Thoracic aorta (tissue), 2 donors: ENCODE measurements at places on chromosomes 2 and 18.

DNA sequence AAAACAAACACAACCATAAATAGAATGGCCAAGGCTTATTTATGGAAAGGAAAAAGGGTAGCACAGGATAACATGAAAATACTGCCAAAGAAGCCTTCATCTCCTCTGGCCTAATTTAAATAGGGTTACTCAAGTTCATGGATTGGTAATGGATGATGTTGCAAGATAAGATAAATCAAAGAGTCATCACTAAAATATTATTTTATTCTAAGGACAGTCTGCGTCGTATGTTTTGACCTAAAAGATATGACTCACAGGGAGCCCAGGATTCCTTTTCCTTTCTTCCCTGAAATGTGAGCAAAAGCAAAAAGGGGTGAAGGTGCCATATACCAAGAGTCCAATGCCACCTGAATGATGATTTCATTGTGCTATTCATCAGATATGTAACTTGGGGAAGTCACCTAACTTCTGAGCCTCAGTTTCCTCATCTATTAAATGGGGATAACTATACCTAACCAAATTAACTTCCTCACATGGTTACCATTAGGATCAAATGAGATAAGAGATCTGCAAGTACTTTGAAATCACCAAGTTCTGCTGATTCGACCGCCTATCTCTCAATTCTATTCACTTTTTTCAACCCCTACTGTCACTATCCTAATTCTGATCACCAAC is 137.7 kb downstream of the THADA start:
- no peak overlapping the region for H3K4me3 ChIP-seq
- H3K27ac ChIP-seq: peak overlapping the region; percentile 2
- DNase-seq: no peak
- peaks cover 93% of the 10 kb centered on the region for H3K4me1 ChIP-seq

DNA sequence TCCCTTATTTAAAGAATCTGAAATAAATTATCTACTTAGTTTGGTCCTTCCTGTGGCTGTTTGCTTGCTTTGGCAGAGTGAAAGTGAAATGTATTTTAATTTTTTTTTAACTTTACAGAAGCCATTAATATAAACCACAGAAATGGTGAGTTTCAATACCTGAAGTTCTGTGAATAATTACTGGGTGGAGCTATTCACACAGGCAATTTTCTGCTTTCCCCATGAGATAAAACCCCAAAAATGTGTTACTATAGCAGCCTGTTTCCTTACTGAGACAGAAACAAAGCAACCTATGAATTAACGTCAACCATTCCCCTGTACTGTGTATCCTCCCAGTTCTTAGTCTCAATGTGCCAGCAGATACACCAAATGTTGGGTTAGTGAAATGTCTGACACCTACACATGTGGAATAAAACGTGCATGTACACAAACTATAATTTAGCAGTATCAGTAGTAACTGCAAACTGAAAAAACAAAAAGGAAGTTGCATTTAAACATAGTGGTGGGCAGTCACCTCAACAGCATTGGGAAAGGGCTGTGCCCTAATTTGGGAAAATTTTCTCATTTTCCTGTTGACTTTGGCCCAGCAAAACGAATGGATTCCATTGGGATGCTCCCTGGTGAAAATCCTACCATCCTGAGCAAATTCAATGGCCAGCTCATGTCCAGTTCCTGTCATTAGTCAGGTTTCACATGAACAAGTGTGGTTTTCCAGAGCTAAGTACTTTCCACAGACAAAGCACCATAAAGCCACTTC is 73.1 kb upstream of the RMDN2 start:
- H3K36me3 ChIP-seq: no peaks in the 10 kb centered on the region
- DNase-seq: no peak
- no peak overlapping the region for H3K27ac ChIP-seq

- H3K27ac ChIP-seq: no peak overlapping the region
- no peak overlapping the region for H3K4me3 ChIP-seq
- H3K27me3 ChIP-seq: no peaks in the 10 kb centered on the region
- H3K36me3 ChIP-seq: no peaks in the 10 kb centered on the region
- DNase-seq: no peak
Measured at GRCh38 chr2:60247471-60247870, 306.0 kb downstream of the BCL11A start.

DNA sequence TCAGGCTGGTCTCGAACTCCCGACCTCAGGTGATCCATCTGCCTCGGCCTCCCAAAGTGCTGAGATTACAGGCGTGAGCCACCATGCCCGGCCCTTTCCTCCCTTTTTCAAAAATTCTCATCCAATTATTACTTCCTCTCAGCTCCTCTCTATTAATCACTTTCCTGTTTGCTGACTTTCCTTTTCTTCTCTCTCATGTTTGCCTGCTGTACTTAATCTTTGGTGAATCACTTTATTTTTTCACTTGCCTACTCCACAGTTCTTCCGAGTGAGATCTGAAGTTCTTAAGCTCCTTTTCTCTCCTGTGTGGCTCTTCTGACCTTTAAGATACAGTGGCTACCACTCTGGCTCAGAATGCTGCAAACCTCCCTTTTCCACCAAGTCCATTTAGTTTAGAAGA is 126.3 kb upstream of the SERTAD2 start:
- no peaks in the 10 kb centered on the region for H3K4me1 ChIP-seq
- no peak overlapping the region for H3K27ac ChIP-seq
- no peaks in the 10 kb centered on the region for H3K27me3 ChIP-seq
- H3K36me3 ChIP-seq: no peaks in the 10 kb centered on the region
- no peak overlapping the region for H3K4me3 ChIP-seq

- no peak for DNase-seq
- no peaks in the 10 kb centered on the region for H3K4me1 ChIP-seq
- H3K4me3 ChIP-seq: no peak overlapping the region
- H3K27me3 ChIP-seq: no peaks in the 10 kb centered on the region
- H3K27ac ChIP-seq: no peak overlapping the region
Measured at GRCh38 chr2:40072442-40073232, 293.6 kb upstream of the THUMPD2 start.

DNA sequence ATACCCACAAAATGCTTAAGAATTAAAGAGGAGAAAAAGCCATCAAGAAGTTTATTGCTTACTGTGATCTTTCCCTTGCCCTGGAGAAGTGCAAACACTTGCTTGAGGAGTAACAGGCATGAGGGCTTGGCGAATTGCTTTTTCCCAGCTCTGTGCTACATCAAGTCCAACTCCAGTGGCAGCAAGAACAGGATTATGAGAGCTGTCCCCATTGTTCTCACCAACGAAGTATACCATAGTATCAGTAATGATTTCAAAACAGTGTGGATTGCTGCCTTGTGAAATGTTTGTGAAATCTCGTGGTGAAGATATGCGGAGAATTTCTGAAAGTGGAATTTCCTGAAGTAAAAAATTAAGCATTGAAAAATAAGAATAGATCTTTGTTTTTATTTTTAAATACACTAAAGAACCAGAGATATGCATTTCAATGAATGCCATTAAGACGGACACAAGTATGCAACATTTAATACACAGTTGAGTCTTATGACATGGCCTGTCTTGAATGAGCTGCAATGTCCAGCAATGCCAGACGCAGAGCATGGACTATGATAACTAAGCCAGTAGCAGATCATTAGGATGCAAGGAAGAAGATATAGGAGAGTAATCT is 43.0 kb downstream of the NDUFAF7 start:
- H3K27ac ChIP-seq: no peak overlapping the region
- no peak for DNase-seq
- H3K36me3 ChIP-seq: peaks cover 47% of the 10 kb centered on the region
- no peaks in the 10 kb centered on the region for H3K27me3 ChIP-seq
- no peaks in the 10 kb centered on the region for H3K4me1 ChIP-seq
- no peak overlapping the region for H3K4me3 ChIP-seq

GRCh38 chr18:54052259-54052658 is 172.2 kb downstream of the MBD2 start:
- H3K36me3 ChIP-seq: no peaks in the 10 kb centered on the region
- no peak overlapping the region for H3K27ac ChIP-seq
- no peaks in the 10 kb centered on the region for H3K27me3 ChIP-seq
- no peak overlapping the region for H3K4me3 ChIP-seq

DNA sequence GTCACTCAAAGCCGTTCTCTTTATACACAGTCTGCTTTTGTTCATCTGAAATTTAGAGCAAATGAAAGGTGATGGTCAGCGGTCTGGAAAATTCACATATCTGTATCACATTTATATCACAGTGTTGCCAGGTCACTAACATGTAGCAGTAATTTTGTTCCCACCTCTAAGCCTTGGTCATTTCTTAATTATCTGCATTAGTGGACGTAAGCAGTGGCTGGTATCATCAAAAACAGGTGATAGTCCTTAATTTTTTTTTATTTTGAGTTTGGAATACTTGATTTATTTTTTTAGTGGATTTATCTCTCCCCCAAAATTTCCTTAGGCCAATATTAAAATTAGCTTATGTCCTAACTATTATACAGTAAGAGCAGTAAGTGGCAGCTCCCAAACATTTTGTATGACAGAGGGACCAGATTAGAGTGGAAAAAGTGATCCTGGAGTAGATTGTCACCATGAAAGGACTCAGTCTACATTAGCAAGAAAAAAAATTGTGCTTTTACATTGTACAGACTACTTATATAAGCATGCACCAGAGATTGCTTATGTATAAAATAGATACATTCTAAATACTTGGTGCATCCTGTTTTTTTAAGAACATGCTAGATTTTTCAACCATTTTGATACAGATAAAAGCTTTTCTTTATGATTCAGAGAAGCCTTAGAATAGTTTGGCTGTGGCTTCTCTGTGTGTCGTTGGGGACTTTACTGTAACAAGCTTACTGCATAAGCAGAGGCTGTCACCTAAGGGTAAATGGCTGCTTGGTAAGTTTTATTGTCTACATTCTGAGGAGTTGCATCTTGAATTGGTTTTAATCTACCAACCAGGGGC is 65.0 kb downstream of the MAPRE2 start:
- H3K36me3 ChIP-seq: no peaks in the 10 kb centered on the region
- no peak overlapping the region for H3K27ac ChIP-seq
- H3K27me3 ChIP-seq: no peaks in the 10 kb centered on the region
- no peak overlapping the region for H3K4me3 ChIP-seq
- DNase-seq: no peak
- peaks cover 28% of the 10 kb centered on the region for H3K4me1 ChIP-seq

DNA sequence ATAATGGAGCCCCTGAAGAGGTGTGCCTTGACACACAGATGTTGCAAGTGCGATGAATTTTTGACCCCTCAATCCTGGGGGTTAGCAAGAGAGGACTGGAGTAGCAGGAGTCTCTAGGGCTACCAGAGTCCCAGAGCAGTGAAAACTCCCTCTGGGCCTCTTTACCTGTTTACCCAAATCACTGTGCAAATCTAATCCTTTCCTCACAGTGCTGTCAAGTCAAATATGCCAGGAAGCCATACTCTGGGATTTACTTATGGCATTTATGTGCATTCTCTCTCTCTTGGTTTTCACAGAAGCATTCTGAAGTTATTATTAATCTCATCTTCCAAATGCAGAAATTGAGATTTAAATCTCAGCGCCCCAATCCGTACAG is 62.0 kb downstream of the MOGAT1 start:
- peaks cover 23% of the 10 kb centered on the region for H3K4me1 ChIP-seq
- no peaks in the 10 kb centered on the region for H3K27me3 ChIP-seq
- no peak overlapping the region for H3K4me3 ChIP-seq
- DNase-seq: no peak
- H3K36me3 ChIP-seq: no peaks in the 10 kb centered on the region

DNA sequence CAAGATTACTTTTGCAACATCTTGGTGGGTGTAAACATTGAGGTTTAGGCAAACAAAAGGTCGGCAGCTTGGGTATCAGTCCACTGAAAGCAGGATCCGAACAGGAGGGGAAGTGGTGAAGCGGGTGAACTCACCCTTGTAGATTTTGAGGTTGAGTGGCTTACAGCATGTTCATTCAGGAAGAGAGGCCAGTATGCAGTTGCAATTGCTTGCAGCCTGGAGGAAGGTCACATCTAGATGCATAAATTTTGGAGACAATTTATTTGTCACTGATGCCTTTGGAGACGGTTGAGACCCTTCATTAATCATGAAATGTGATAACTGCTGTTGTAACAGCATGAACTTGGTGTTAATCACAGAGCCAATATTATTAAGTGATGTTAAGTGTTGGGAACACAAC is 131.1 kb downstream of the LTBP1 start:
- no peaks in the 10 kb centered on the region for H3K36me3 ChIP-seq
- H3K4me3 ChIP-seq: no peak overlapping the region
- DNase-seq: no peak
- H3K4me1 ChIP-seq: peaks cover 5% of the 10 kb centered on the region
- H3K27ac ChIP-seq: peak overlapping the region; percentile 56
- H3K27me3 ChIP-seq: no peaks in the 10 kb centered on the region

DNA sequence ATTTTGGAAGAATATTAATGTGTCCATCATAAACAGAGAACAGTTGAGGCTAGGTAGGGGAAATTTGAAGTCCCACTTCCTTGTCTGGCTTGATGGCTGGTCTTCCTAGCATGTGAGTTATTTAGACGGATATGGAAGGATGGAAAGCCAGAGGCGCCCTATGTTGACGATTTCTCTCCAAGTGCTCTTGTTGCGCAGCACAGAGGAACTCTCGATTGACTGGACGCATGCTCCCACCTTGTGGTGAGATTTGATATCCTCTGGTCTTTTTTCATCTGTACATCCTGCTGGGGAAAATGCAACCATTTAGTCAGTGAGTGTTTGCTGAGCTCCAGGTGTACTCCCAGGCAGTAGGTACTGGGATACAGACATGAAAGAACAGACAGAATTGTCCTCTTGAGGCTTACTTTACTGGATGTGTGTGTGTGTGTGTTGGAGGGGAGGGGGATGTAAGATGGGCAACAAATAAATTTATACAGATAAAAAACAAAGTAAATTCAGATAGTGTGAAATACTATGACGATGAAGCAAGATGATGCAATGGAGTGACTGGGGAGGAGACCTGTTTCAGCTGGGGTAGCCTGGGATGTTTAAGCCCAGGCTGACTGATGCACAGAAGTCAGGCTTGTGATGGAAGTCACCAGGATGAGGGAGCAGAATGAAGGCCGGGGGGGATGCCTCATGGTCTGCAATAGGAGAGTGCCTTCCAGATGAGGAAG is 137.2 kb downstream of the TRIM43 start:
- no peaks in the 10 kb centered on the region for H3K27me3 ChIP-seq
- no peaks in the 10 kb centered on the region for H3K36me3 ChIP-seq
- DNase-seq: peak; percentile 3
- no peak overlapping the region for H3K27ac ChIP-seq
- no peaks in the 10 kb centered on the region for H3K4me1 ChIP-seq
- H3K4me3 ChIP-seq: no peak overlapping the region

DNA sequence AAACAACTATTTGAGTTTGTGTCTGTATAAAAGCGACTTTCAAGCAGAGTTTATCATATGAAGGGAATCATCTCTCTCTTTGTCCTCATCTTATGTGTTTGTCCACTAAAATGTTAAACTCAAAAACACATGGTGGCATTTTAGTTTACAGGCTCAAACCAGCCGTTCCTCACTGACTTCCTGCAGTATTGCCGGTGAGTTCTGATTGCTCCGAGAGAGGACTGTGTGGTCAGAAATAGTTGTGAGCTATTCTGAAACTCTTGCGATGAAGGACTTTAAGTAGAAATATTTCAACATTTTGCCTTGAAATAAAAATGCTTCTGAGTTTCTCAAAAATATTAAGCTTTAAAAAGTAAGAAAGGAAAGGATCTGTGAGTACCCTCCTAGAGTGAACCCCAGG is 163.2 kb upstream of the CAVIN2 start:
- H3K36me3 ChIP-seq: no peaks in the 10 kb centered on the region
- no peaks in the 10 kb centered on the region for H3K27me3 ChIP-seq
- no peaks in the 10 kb centered on the region for H3K4me1 ChIP-seq
- H3K27ac ChIP-seq: no peak overlapping the region

GRCh38 chr2:239321596-239322415 is 79.0 kb downstream of the HDAC4 start:
- H3K4me1 ChIP-seq: peaks cover 6% of the 10 kb centered on the region
- H3K27ac ChIP-seq: no peak overlapping the region
